ENCODE measurements at places on chromosomes 4 and X.

GRCh38 chrX:43165343-43165920 lies 387.5 kb upstream of the PPP1R2C start:
- no peak for DNase-seq

- DNase-seq: no peak
Measured at GRCh38 chr4:173919196-173919595, 364.3 kb downstream of the FBXO8 start.

DNA sequence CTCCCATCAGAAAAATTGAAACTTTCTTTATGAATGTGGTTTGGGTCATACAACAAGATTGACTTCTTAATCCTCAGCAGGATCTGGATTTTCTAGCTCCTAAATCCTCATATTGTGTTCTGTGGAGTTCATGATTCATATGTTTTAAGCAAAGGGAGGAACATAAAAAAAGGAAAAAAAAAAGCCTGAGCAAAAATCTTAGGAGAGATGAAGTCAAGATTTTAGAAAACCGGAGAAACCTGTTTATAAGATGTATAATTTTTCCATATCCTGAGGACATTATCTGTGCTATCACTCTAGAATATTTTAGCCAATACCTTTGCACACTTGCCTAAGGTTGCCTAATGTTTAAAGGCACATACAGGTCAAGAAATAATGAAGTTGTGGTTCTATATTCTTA lies 7.0 kb upstream of the EREG start:
- no peak for DNase-seq

GRCh38 chrX:18682979-18683387 lies 11.1 kb upstream of the RS1 start:
- no peak for DNase-seq

DNA sequence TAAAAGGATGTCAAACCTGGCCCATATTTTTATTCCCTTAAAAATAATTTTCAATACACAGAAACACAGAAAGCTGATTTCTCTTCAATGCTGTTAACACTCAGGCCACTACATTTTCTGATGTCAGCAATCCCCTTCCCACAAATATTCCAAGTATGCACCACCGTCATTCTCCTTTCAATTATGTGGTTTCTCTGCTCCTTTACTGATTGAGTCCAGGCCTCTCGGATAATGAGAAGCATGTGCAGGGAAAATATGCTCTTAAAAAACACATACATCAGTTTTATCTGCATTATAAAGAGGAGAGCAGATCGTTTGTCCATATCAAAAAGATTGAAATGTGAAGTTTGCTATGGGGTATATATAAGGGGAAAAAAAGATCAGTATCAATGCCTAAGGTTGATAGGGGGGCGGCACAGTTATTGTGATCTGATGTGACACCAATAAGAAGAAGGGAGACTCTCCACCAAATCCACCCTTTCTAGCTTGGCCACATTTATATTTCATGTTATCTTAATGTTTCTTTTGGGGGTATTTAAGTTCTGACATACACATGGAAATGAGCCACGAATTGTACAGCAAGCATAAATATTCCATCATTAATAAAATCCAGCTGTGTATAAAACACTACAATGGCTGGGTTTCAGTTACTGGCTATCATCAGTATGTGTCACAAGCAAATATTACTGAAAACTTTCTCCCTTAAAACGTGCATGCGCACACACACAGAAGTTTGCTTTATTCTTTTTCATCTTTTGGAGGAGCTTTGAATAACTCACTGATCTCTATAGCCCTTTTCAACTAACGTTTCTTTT lies 6.4 kb downstream of the AMOT start:
- DNase-seq: no peak

GRCh38 chr4:28082686-28083390 lies 1222.2 kb downstream of the STIM2 start:
- DNase-seq: no peak

DNA sequence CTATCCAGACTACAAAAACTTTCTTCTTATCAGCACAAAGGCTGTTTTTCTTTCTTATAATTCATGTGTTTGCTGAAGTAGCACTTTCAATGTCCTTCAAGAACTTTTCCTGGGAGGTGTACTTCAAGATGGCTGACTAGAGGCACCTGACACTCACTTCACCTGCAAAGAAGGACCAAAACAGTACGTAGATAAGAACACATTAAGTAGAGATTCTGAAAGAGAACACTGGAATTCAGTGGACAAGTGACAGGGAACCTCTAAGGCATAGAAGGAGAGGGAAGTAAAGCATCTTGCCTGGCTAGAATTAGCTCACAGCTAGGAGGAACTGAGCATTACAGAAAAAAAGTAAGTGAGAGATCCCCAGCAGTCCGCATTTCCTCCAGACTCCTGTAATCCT lies 21.7 kb upstream of the BMP15 start:
- no peak for DNase-seq

DNA sequence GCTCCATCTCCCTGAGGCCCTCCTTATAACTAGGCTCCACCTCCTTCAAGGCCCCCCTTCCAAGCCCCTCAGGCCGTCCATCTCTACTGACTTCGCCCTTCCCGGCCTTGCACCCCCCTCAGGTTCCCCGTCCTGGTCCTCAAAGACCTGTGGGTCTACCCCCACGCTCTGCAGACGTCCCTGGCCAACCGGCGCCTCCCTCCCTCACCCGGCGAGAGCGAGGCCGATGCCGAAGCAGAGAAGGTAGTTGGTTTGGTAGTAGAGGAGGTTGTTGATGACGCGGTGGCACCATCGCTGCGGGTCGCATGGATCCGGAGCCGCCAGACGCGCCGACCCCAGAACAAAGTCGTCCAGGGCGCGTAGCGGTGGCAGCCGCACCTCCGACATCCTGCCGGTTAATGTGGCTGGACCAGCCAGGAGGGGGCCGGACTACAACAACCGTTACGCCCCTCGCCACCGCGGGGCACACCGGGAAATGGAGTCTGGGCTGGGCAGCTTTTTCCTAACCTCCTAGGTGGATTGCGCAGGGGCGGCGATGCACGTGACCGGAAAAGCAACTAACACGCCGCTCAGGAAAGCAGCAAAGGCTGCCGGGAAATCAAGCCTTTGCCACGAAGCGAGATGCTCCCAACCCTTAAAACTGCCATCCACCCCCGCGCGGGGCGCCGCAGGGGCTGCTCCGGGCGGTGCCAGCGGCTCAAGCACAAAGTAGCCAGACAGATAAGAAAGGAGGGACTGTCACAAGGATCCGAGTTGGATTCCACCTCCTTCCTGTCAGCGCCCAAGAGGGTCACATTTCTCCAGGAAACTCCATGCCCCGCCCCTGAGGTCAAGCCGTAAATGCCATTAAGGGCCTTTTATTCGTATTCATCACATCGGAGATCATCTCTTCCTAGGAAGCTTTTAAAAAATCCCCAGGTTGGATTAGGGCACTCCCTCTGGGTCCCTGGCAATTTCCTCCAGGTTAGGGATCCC lies at the start of gene PRAF2:
Gene PRAF2, minus strand, starts transcription at position 402 of the 975 bp plus-strand sequence. Its CDS starts 15 bp downstream, at position 387.
- peak; percentile 94 for DNase-seq

DNA sequence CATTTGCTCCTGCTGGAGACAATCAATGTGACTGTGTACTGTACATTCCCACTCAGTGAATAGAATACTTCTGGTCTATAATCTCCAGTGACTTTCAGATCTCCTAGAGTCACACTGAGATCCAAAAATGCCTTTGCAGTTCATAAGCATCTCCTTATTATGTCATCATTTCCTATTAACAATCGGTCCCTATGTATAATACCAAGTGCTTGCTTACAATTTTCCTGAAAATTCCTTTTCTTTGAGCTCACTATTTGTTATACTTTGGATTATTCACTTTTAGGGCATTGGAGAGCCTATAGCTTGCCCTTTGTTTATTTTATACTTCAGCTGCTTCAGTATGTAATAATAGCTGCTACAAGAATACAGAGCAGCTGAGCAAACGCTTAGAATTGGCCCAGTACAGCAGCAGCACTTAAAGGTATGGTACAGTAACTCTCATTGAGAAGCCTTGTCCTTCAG lies 313.0 kb downstream of the DCTD start:
- no peak for DNase-seq

DNA sequence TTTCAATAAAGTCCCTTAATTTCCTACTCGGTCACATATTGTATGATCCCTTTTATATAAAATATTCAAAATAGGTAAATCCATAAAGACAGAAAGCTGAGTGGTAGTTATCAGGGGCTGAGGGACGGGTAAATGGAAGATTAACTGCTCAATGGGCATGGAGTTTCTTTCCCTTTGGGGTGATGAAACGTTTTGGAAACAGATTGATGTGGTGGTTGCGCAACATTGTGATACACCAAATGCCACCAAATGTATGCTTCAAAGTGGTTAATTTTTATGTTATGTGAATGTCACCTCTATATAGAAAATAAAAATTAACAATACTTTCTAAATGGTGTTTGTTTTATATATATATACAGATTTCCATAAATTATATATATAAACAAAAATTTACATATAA lies 15.0 kb upstream of the MAOB start:
- no peak for DNase-seq

GRCh38 chrX:71910643-71910985 lies at the start of gene NHSL2:
Gene NHSL2 (plus strand): TSS chrX:71910845.
- peak; percentile 3 for DNase-seq

GRCh38 chrX:71106427-71106826 lies at the start of gene CXorf65:
Gene CXorf65 (minus strand): TSS chrX:71106740. CDS start chrX:71106556, 184 bp downstream.
- peak; percentile 65 for DNase-seq

DNA sequence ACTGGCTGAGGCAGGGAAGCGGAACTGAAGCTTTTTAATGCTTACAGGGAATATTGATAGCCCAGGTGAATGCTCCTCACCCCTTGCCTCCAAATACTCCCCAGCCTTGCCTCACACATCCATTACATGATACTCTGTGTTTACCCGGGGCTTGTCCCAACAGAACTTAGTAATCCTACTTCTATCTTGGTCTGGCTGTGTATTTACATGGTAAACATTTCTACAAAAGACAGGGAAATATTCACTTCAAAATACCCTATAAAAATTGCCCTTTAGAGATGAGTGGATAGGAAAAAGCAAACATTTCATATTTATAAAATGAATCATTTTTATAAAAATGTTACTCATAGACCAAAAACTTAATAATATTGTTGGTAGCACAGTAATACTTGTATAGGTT lies 120.1 kb downstream of the NHS start:
- no peak for DNase-seq

GRCh38 chr4:80459918-80460473 lies 124.5 kb downstream of the CFAP299 start:
- no peak for DNase-seq

DNA sequence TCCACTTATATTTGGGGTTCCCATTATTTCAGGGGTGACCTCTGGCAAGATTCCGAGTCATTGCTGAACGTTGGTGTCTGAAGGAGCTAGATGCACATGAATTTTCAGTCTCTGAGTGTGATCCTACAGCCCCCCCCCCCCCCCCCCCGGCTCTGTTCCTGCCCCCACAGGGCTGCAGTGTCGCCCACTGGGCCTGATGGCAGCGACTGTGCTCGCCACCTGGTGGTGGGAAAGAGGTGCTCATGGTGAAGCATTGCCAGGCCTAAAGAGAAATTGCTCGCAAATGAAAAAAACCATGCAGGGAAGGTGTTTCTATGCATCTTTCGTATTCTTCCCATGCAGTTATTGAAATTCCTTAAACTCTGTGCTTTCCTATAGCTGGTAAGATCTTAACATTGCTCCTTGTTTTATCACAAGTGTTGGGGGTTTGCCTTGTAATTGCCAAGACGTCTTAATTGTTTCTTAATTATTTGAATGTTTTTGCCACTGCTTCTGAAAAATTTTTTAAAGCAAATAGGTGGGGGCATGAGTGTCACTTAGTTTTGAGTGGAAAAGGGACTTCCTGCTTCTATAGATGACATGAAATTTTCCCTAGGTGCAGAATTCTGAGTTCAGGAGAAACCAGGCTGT lies 63.2 kb downstream of the CLDN22 start:
- DNase-seq: peak; percentile 56

DNA sequence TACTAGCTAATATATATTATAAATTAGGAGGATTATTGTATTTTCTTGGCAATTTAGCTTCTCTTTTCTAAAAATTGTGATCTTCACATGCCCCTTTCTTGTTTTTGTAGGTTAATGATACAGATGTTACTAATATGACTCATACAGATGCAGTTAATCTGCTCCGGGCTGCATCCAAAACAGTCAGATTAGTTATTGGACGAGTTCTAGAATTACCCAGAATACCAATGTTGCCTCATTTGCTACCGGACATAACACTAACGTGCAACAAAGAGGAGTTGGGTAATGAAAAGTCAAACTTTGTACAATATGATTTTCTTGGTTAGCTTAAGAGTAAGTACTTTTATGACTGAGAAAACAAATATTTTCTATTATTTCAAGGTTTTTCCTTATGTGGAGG lies 74.1 kb downstream of the SLC10A6 start:
- DNase-seq: no peak

GRCh38 chrX:56618323-56618722 lies 54.9 kb downstream of the UBQLN2 start:
- DNase-seq: no peak

Measured in activated CD4-positive, alpha-beta T cell treated with anti-CD3 and anti-CD28 coated beads, Interleukin-2, Interleukin-6, amounts not matched to agents 100 ng/mL and 50 ng/mL, durations not matched to agents 16 hours and 8 hours (primary cell).